Left renal pelvis (tissue), 4 donors: ENCODE measurements at places on chromosomes 4 and X. TPM values are rescaled to one million over a fixed set of nuclear protein-coding genes. Genes with fewer than 3 reads are reported as not detected.

DNA sequence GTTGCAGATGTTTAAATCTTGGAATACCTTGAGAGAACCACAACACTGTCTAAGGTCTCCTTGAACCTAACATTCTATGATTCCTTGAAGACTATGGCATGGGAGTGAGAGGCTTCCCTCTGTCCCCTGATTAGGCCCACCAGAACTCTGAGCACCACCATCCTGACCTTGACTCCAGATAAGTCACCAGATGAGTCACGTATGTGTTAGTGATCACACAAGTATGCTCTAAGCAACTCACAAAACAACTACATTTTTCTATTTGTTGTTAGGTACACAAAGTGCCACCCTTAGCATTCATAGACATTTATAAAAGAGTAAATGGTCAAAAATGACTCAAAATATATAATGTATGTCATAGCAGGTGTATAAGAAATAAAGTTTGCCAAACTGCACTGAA lies 252.9 kb upstream of the CXXC4 start:
- DNase-seq = no peak

GRCh38 chr4:27789773-27790172 lies 929.1 kb downstream of the STIM2 start:
- no peak for DNase-seq

The HS3ST1 gene
- polyA plus RNA-seq = 0.69 TPM

The GAGE2A gene
- polyA plus RNA-seq = not detected

The ARSJ gene
- polyA plus RNA-seq = 16.6 TPM
